ENCODE measurements at places on chromosomes 2 and 18.
A peak's percentile ranks its signal among the peaks of the same experiment; 100 is the strongest.

DNA sequence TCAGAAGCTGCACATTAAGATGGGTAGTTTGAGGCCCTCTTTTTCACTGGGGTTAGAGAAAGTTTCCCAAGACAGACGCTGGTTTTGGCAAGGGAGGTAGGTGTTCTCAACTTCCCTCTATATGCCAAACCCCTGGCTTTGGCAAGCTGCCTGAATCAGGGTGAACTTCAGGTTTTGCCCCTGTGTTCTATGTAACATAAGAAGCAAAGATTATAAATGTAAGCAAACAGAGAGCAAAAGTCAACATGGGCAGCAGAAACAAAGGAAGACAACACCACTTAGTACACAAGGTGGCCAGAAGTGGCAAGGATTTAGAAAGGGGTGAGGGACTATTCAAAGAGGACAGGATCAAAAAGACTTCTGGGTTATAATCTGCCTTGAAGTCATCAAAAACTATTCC lies 70.5 kb upstream of the TFCP2L1 start:
- no peak for DNase-seq

DNA sequence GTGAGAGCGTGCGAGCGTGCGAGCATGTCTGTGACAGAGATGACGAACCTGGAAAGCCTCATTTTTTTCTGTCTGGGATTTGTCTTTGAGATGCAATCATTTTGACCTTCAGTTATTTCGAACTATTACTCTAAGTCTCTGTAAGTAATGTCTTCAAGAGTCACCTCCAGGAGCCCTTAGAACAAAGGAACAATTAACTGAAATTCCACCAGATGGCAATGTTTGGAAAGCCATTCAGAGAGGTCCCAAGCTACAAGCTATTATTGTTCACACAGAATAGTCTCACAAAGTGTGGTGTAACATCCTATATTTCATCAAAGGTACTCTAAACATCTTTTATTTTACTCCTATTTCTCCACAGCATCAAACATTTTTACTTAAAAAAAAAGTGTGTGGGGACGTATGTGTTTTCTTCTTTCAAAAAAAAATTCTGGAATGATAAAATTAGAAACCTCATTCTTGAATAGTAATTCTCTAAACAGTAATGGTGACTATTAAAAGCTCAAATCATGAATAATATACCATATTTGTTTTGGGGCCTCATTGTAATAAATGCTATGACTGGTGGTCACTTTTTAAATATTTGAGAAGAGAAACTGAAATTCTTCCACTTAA lies 35.1 kb upstream of the MAPRE2 start:
- DNase-seq, result peak; percentile 62

DNA sequence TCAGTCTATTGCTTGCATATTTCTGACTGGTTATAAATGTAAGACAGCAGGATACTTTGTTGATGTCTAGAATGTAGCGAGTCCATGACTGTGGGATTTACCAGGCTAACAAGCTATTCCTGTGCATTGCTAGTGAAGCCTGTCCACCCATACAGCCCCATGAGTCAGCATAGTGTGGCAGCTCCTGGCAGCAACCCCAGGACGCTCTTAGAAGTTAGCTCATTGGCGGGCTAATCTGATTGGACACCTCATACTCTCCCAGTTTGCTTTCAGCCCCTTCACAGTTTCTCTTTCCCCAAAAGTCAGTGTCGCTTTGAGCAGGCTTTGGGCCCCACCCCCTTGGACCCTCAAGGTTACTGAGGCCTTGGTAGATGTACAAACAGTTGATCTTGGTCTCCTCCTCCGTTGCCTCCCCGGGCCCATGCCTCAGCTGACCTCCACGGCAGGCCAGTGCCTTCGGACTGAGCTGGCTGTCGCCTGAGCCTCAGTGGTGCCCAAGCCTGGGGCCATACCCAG lies 48.0 kb downstream of the COA5 start:
- peak; percentile 86 for DNase-seq

GRCh38 chr2:218983263-218983933 lies 1.6 kb downstream of the FEV start:
- DNase-seq, result no peak

DNA sequence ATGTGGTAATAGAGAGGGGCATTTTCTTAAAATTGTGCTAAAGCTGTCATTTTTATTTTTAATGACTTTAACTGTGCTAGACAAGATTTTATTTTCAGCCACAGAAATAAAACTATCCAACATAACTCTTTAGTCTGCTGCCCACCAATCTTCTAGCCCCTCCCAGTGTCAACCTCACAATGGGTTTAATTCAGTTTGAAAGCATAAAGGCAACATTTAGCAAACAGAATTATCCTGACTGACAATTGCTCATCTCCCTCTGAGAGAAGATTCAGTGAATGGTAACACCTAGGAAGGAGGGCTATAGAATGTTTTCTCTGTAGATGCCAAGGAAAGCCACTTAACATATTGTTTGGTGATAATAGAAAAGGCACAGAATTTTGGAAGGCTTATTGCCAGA lies 5.2 kb downstream of the ERMN start:
- no peak for DNase-seq

DNA sequence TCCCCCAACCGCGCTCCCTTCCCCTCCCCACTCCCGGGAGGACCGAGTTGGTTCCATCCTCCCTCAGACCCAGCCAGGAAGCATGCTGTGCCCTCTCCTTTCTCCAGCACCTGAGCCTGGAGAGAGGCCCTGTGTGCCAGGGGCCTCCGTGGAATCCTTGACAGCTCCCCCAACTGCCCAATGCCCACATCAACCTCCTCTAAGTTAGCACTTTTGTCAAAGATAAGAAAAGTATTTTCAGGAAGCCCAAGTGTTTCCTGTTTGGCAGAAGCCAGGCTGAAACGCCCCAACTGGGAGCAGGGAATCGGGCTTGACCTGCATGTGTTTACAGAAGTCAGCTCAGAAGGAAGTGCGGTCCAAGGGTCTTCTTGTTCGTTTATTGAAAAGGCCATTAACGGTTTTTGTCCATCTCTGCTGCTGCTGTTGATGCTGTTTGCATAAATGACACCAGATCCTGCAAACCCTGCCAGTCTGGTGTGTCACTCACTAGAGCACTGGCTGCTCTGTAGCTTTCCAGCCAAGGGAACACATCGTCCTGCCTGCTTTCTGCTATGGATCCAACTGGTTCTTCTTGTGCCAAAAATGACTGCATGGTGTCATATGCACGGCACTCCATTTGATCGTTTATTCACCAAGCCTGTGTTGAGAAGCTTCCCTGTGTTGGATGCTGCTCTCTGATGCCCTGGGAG lies 35.4 kb upstream of the COL6A3 start:
- no peak for DNase-seq

DNA sequence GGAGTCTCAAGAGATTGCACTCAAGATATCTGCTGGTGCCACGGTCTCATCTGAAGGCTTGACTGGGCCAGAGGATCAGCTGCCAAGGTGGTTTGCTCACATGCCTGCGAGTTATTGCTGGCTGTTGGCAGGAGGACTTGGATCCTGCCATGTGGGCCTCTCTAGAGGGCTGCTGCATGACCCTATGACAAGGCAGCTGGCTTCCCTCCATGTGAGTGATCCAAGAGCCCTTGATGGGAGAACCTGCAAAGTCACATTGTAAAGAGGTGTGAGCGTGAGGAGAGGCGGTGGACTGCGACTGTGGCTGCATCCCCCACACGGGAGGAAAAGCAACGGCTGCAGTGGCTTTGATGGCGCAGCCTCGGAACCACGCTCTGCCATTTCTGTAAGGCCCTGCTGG lies 4.0 kb upstream of the ALLC start:
- no peak for DNase-seq

DNA sequence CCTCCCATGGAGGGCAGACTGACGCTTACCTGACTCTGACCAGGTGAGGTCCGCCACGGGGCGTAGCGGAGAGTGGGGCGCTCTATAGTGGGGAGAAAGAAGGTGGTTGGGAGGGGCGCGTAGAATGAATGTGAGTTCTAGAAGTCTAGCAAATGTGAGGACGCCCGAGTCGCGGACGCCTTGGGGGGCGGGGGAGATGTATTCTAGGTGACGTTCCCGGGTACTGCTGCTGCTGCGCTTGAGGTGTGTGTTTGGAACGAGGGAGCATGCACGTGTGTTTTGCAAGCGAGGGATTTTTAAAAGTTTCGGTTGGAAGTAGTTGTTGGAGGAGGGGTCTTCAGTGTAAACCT lies 758 bp downstream of the RIF1 start:
- DNase-seq, result no peak

DNA sequence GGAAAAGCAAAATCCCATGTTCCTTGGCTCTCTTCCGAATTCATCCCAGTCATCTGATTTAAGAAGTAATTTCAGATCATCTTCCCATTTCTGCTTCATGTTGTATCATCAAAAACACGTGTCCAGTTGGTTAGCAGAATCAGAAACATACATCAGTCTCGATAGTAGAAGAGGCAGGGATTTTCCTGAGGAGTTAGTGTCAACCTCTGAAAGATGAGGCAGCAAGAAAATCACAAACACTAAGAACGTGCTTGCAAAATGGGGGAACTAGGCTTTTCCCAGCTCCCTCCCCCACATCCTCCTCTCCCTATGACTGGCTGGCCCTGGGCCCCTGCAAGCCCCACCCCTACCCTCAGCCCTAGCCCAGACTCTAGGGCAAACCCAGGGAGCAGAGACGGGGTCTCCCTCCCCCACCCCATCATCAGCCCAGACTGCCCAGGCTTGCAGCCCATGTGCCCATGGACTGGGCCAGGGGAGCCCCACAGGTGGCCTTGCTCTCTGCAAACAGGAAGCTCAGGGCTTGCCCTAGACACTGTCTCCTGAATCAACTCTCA lies 161.0 kb upstream of the ID2 start:
- no peak for DNase-seq

DNA sequence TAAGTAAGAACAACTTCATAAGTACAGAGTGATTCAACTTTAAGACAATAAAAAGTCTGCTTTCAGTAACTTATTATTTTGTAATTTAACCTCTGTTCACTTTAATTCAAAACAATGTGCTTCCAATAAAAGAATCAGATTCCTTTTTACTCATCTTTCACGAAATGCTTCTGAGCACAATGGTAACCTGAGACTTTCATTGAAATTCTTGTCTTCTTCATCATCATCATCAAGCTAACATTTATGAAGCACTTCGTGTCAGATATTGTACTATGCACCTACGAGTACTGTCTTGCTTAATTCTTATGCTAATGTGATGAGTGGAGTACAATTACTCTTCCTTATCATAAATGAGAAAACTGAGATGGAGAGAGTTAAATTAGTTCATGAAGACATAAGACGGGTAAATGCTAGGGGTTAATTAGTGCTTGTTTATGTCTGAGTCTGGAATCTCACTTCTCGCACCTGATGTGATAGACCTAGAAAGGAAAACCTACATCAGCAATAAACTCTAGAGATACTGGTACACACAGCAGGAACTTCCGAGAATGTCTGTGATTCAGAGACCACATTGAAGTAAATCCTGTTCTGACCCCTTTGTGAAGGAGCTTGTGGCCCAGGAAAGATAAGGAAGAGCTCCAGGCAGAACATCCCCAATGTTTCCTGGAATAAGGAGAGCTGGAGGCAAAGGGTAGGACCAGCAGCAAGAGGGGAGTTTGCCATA lies 227.6 kb upstream of the ETAA1 start:
- peak; percentile 36 for DNase-seq

DNA sequence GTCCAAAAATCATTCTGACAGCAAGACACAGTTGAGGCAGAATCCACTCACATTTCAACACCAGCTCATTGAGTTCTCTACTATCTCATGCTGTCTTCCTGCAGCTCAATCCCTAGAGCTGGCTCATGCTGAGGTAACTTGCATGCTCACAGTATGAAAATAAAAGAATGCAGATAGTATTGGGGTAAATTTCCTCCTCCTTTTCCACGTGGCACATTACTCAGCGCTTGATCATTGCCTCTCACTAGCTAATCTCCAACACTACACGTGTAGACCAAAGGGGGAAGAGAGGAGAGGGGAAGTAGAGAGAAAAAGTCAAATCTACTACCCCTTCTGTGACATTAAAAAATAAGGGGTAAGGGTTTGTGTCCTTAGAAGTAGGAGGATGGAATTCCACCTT lies 300.6 kb downstream of the AFF3 start:
- DNase-seq, result peak; percentile 41

DNA sequence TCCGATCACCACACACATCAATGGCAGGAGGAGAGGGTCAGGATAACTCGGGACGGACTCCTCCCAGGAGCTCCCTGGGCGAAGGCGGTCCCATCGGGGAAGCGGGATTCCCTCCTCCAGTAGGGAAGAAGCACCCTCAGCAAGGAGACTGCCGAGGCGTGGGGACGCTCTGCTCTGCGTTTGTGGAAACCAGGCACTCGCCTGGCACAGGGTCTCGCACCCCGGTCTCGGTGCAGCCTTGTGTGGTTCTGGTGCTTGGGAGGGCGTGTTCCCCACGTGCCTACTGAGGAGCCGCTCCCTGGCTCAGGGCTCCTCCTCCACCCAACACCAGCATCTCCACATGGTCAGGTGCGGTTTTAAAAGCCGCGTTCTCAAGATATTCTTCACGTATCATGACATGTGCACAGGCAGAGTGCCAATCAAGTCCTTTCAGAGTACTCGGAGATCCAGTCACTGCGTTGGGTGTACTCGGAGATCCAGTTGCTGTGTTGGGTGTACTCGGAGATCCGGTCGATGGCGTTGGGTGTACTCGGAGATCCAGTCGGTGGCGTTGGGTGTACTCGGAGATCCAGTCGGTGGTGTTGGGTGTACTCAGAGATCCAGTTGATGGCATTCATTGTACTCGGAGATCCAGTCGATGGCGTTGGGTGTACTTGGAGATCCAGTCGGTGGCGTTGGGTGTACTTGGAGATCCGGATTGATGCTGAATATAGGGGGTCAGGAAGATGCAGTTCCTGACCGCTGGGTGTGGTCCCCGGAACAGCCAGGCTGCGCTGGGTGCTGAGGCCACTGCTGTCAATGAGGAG lies 117.5 kb downstream of the RTP5 start:
- DNase-seq, result no peak

- DNase-seq, result peak; percentile 79
These were observed 178.9 kb upstream of the SERPINE2 start for GRCh38 chr2:224217962-224218347.

DNA sequence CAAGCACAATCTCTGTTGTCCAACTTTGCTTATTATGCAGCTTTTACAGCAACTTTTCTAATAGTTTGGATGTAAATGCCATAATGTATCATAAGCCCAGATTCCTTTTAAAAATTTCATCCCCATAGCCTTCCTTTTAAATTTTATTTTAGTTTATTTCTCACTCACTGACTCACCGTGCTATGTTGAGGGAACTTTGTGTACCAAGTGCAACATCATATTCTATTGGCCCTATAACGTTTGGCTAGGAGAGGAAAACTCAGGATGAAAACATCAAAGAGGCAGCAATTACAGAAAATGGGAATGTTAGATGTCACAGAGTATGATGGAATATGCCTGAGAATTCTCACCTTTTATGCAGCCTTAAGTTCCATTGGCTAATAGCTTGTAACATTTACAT lies 135.5 kb downstream of the LCLAT1 start:
- DNase-seq, result no peak
